Neural progenitor cell (in vitro differentiated cells): ENCODE measurements at places on chromosomes 2 and 18. TPM values are rescaled to one million over a fixed set of nuclear protein-coding genes. Genes with fewer than 3 reads are reported as not detected.

The PARD6G gene
- 21.8 and 25.2 TPM in 2 replicates for total RNA-seq

The FOXD4L1 gene
- 0.12 TPM in 1 of 2 replicates, not detected in the other for total RNA-seq

The CCDC68 gene
- not detected in 2 replicates for total RNA-seq

The NTSR2 gene
- total RNA-seq, result not detected in 2 replicates

GRCh38 chr2:173658946-173659371, 304.3 kb downstream of the CDCA7 start:
- DNase-seq, result no peak
- peak overlapping the region; percentile 60 for H3K27ac ChIP-seq
- peaks cover 34% of the 10 kb centered on the region for H3K4me1 ChIP-seq
- H3K4me3 ChIP-seq, result no peak overlapping the region

DNA sequence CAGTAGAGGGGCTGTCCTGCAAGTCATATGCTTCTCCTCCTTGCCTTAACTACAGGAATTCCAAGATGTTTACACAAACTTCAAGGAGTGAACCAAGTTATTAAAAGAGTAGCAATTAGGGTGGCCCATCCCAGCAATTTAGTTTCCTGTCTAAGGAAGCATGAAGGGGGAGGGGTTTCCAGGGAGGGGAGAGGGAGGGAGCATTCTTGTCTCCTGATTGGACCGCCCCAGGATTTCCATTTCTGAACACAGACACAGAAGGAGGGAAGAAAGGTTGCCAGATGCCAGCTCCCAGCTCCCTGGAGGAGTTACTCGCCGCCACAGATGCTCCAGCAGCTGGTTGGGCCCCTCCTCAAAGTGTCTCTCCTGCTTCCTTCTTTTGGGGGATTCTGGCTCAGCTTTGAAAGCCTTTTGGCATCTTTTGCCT, 107.6 kb downstream of the TRIB2 start:
- no peak overlapping the region for H3K27ac ChIP-seq
- peak; percentile 11 for DNase-seq

GRCh38 chr2:217664761-217665160, 338.0 kb downstream of the TNS1 start:
- no peaks in the 10 kb centered on the region for H3K36me3 ChIP-seq
- no peaks in the 10 kb centered on the region for H3K27me3 ChIP-seq
- H3K4me3 ChIP-seq, result no peak overlapping the region
- no peak for DNase-seq
- H3K27ac ChIP-seq, result no peak overlapping the region
- no peaks in the 10 kb centered on the region for H3K4me1 ChIP-seq

GRCh38 chr18:23945416-23946079, 69.0 kb upstream of the TTC39C start:
- H3K27me3 ChIP-seq, result no peaks in the 10 kb centered on the region
- DNase-seq, result no peak
- H3K36me3 ChIP-seq, result no peaks in the 10 kb centered on the region
- H3K27ac ChIP-seq, result no peak overlapping the region
- no peak overlapping the region for H3K4me3 ChIP-seq
- H3K4me1 ChIP-seq, result peaks cover 13% of the 10 kb centered on the region

- peak overlapping the region; percentile 41 for H3K4me3 ChIP-seq
- H3K36me3 ChIP-seq, result peaks cover 5% of the 10 kb centered on the region
- H3K27ac ChIP-seq, result peak overlapping the region; percentile 82
- peak; percentile 97 for DNase-seq
- H3K4me1 ChIP-seq, result peaks cover 55% of the 10 kb centered on the region
These were observed 2.8 kb upstream of the RAX start for GRCh38 chr18:59276047-59276446.

DNA sequence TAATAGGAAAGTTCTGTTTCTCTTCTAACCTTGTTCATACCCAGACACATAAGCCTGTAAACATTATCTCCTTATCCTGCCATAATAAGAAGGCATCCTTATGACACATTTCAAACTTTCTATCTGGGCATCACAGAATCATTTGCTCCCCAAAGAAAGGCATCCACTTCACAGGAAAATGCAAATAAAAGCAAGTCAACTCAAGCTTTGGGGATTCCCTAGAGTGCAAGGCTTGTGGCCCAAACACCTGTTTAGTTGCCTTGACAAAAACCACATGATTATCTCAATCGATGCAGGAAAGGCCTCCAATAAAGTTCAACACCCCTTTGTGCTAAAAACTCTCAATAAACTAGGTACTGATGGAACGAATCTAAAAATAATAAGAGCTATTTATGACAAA, 195.7 kb upstream of the GALNT5 start:
- no peak overlapping the region for H3K27ac ChIP-seq
- H3K36me3 ChIP-seq, result no peaks in the 10 kb centered on the region
- no peaks in the 10 kb centered on the region for H3K27me3 ChIP-seq
- no peaks in the 10 kb centered on the region for H3K4me1 ChIP-seq

DNA sequence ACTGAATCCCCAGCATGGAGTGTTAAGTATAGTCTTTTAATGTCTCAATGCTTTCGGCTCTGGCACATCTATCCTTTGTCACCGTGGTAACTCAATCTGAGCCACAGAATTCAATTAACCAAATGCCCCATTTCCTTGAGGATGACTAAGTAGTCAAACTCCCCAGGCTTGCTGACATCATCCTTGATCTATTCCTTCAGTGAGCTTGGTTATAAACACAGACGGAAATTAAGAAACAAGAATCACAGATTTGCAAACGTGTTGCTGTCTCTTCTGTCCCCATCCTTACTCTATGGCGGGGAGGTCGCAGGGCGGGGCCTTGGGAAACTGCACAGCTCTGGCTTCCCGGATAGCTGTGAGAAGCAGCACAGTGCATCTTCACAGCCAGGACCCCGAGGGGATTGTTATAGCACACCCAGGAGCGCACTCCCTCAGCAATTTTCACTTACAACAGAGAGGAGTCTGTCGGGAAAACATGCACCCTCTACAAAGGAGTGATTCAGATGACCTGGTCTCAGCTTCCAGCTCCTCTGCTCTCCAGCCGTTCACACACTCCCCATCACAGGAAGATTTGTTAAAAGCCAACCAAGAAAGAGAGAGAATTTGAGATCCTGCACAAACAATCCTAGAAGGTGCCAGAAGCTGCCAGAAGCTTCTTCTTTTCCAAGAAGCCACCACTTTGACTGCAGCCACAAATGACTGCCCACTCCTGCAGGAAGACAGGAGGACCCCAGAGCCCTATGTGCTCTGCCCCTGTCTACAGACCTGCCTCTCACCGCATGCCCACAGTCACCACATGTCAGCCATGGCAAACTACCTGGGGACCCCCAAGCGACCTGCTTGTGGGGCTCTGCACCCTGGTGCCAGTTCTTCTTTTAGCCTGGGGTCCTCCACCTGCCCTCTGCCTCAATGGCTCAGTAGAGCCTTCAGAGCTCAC, 44.9 kb upstream of the YWHAQ start:
- no peak overlapping the region for H3K4me3 ChIP-seq
- no peaks in the 10 kb centered on the region for H3K36me3 ChIP-seq
- H3K4me1 ChIP-seq, result peaks cover 10% of the 10 kb centered on the region
- no peaks in the 10 kb centered on the region for H3K27me3 ChIP-seq
- peak; percentile 55 for DNase-seq

DNA sequence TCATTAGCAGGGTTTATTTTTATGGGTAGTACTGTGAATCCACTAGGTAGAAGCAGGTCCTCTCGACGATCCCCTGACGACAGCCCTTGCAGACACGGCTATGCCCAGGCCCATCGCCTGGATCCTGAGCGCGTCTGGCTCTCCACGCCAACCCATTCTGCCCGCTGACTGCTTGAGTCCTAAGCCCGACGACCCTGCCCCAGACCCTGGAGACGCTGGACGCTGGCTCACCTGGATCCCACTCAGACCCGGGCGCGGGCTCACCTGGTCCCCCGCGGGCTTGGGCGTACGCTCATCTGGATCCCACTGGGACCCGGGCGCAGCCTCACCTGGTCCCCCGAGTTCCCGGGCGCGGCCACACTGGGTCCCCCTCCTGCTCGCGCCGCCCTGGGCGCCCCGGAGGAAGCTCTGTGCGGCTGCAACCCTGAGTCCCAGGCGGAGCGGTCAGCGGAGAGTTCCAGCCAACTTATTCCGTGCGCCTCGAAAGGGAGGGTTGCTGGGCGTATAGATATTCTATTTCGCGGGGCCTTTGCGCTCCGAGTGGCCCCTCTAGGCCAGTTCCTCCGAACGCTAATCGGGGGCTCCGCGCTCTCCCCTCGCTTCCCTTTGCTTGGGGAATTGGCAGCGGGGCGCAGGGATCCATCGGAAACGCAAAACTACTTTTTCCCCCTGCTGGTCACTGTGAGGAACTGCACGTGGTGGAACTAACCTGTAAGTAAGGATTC, 22.4 kb upstream of the RMP24 start:
- peak overlapping the region; percentile 71 for H3K4me3 ChIP-seq
- no peaks in the 10 kb centered on the region for H3K4me1 ChIP-seq
- DNase-seq, result peak; percentile 90
- H3K27ac ChIP-seq, result no peak overlapping the region

- H3K4me1 ChIP-seq, result peaks cover 23% of the 10 kb centered on the region
- H3K27ac ChIP-seq, result no peak overlapping the region
- no peak overlapping the region for H3K4me3 ChIP-seq
- H3K27me3 ChIP-seq, result no peaks in the 10 kb centered on the region
These were observed 309.3 kb downstream of the RNF144A start for GRCh38 chr2:7226501-7226900.

- H3K4me1 ChIP-seq, result no peaks in the 10 kb centered on the region
- no peak for DNase-seq
- H3K4me3 ChIP-seq, result no peak overlapping the region
- H3K27me3 ChIP-seq, result no peaks in the 10 kb centered on the region
- no peak overlapping the region for H3K27ac ChIP-seq
These were observed 281.3 kb downstream of the EXOC6B start for GRCh38 chr2:72544554-72544953.

DNA sequence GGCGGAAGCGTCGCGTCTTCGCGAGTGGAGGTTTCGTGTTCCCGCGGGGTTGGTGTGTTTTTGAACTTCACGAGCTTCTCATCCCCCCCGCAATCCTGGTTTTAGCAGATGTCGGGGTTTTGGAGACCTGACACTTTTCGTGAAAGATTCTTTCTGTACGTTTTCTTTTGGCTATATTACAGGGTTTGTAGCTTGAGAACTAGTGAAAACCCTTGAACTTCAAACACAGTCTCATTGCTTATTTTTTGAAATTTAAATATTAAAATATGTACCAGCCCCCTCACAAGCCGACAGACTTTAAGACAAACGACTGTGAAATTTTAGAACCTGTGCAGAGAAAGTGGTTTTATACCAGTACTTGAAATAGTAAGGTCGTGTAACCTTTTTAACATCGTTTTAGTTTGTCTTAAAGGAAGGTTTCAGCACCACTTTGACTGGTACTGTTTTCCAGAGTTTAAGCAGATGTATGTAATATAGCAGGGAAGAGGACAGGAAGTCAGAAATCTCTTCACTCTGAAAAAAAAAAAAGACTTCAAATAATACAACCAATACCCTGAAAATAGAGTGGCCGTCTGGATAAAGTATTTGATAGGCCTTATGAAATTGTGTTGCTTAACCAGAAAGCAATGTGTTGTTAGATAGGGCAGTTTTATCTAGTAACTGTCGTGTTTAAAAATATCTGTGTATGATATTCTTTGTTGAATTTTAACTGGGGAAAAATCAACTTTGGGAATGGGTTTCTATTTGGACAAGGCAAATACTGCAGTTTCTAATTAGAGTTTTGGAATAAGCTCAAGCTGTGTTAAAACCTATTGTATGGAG, 1.4 kb downstream of the SPATS2L start:
- no peaks in the 10 kb centered on the region for H3K36me3 ChIP-seq
- H3K27ac ChIP-seq, result no peak overlapping the region
- H3K27me3 ChIP-seq, result peaks cover 23% of the 10 kb centered on the region
- no peak for DNase-seq

DNA sequence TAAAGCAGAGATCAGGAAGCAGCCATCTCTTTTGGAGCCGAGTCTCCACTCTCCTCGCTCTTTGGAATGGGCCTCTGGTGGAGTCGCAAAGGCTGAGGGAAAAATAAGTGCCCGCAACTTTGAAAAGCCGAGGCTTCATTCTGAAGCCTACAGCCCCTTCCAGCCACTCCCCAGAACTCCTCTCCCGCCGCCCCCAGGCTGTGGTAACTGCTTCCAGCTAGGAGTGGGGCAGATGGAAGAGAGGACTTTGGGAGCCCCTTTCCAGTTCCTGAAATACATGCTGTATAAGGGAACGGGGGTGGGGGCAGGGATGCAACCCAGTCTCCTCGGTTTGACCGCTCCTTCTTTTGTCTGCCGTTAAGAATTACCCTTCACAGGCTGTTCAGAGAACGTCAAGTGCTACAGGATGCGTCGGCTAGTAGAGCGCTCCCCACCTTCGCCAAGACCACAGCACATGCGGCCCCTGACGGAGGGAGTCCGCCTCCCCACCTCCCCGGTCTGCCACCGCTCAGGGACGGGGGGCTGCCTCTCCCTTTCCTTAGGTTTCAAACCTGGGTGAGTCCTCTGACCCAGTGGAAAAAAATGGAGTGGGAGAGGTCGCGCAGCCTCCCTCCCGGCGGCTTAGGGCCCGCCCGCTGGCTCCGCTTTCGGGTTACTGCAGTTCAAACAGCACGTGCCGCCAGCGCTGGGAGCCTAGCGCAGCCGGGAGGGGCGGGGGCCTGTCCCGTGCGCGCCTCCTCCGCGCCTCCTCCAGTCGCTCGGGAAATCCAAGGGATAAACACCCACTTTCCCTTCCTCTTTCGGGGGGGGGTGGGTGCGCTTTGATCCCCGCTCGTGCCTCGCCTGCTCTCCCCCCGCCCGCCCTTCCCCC, 4.9 kb downstream of the CYP26B1 start:
- no peaks in the 10 kb centered on the region for H3K36me3 ChIP-seq
- H3K27me3 ChIP-seq, result peaks cover 96% of the 10 kb centered on the region
- H3K27ac ChIP-seq, result no peak overlapping the region

DNA sequence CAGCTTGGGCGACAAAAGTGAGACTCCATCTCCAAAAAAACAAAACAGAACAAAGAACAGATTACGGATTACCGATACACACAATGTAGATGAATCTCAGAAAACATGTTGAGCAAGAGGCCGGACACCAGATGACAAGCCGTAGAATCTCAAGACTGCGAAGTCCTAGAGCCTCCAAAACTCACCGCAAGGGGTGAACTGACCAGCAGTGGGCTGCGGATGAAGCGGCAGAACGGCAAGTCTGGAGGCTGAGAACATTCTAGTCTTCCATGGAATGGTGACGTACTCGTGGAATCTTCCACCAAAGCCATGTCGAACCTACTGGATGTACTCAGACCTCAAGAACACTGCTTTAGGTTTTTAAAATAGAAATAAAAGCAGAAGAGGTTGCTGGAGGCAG, 198.8 kb downstream of the NDUFA10 start:
- H3K36me3 ChIP-seq, result no peaks in the 10 kb centered on the region
- no peaks in the 10 kb centered on the region for H3K27me3 ChIP-seq
- no peak overlapping the region for H3K4me3 ChIP-seq
- H3K27ac ChIP-seq, result no peak overlapping the region
- H3K4me1 ChIP-seq, result peaks cover 13% of the 10 kb centered on the region

DNA sequence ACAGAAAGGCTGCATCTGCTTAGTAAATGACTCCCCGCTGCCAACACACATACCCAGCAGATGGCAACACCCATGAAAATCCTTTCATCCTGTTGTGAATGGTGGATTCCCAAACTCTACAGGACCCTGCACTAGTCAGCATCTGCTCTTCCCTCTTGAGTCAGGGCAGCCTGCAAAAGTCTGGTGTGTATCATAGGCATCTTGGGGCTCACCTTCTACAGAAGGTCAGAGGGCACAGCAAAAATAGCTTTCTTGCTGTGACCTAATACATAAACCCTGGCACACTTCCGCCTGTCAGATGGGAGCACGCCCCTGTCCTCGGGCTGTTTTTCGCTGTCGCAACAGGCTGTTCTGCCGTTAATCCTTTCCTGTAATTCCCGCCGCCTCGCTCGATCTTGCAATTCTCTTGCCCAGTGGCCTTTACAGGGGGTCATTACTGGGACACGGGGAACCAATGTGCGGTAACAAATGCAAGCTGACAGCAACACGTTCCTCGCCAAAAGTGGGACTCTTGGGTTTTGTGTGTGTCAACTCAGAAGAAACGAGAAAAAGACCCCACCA, 19.9 kb upstream of the SCYGR1 start:
- H3K4me3 ChIP-seq, result no peak overlapping the region
- H3K4me1 ChIP-seq, result no peaks in the 10 kb centered on the region
- no peak overlapping the region for H3K27ac ChIP-seq
- peak; percentile 44 for DNase-seq
- no peaks in the 10 kb centered on the region for H3K36me3 ChIP-seq
